AG04450 (cell line): ENCODE measurements at places on chromosomes 2 and 18.

DNA sequence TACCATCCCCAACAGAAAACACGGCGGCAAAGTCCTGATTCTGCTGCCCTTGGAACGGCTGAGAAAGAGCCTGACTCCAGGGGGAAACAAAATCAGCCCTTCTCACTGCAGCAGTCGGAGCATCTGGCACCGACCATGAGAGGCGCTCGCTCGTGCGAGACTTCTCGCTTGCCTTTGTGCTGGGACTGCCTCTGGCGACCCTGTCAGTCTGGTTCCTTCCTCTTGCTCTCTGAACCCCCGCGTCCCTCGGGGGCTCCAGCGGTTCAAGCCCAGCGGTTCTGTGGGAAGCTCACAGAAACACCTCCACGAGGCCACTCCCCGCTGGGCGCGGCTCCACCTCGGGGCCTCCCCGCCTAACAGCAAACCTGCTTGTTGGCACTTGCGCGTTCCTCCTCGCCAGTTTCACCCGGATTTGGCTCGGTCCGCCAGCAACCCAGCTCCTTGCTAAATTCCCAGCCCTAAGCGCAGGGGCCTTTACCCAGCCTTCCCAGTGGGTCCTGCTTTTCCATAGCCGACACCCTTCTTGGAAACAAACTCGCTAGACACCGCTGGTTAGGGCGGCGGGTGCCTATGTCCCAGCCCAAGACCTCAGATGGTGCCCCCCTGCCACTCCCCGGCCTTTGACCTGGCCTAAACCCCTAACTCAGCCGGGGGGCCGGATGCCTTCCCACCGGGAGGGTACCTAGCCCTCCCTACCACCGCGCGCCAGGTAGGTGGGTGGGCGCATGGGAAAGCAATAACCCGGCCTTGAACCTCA lies 2.2 kb downstream of the RND3 start:
- DNase-seq = no peak

- no peak for DNase-seq
Measured at GRCh38 chr2:3830796-3831195, 127.4 kb downstream of the DCDC2C start.

- peak; percentile 39 for DNase-seq
Measured at GRCh38 chr2:85648619-85649018, 19.4 kb downstream of the SFTPB start.

GRCh38 chr2:74566076-74566753 lies 11.7 kb downstream of the DOK1 start:
- no peak for DNase-seq

GRCh38 chr18:3044931-3045698 lies 32.2 kb upstream of the LPIN2 start:
- no peak for DNase-seq

GRCh38 chr2:110124939-110125691 lies 9.5 kb upstream of the MALL start:
- no peak for DNase-seq

GRCh38 chr18:9671214-9671613 lies 36.9 kb upstream of the RAB31 start:
- no peak for DNase-seq

DNA sequence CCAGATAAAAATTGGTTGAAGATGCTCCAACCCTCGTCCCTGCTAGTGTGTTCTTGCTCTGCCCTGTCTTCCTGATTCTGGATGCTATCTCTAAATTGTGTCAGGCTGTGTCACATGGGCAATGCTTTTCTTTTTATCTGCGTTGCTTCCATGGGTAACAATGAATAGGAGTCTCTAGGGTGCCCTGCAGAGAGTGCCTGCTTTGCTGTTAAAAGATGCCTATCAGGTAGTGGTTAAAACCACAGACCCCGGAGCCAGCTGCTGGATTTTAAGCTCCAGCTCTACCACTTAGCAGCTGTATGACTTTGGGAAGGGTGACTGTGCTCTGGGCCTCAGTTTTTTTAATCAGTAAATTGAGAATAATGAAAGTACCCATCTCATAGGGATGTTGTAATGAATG lies 340.3 kb downstream of the PLCL1 start:
- no peak for DNase-seq

GRCh38 chr2:112577756-112578155 lies 6.7 kb upstream of the CHCHD5 start:
- no peak for DNase-seq
